Pancreas (tissue), 10 donors: ENCODE measurements at places on chromosomes 13 and 19. TPM values are rescaled to one million over a fixed set of nuclear protein-coding genes. Genes with fewer than 3 reads are reported as not detected.

The IL17D gene
- 0.51 TPM for total RNA-seq

The IGSF23 gene
- 1.3 TPM for total RNA-seq

The TUBA3C gene
- not detected for total RNA-seq

DNA sequence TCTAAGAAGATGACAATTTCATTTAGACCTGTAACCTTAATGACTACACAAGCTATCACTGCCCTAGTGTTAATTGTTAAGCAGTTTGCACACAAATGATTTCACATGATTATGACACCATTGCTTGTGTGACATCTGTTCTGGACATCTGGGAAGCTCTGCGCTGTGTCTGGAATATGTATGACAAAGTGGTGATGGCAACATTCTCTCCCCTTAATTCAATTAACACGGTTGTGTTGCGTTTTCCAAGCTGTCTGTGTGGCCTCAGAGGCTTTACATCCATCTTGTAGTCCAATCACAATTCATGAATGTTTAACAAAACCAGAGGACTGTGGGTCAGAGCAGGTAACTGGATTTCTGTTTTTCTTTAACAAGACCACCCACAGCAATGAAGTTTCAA, 204.4 kb downstream of the COG6 start:
- H3K27ac ChIP-seq: no peak overlapping the region
- no peaks in the 10 kb centered on the region for H3K27me3 ChIP-seq
- no peaks in the 10 kb centered on the region for H3K4me1 ChIP-seq
- H3K36me3 ChIP-seq: no peaks in the 10 kb centered on the region
- H3K4me3 ChIP-seq: no peak overlapping the region

DNA sequence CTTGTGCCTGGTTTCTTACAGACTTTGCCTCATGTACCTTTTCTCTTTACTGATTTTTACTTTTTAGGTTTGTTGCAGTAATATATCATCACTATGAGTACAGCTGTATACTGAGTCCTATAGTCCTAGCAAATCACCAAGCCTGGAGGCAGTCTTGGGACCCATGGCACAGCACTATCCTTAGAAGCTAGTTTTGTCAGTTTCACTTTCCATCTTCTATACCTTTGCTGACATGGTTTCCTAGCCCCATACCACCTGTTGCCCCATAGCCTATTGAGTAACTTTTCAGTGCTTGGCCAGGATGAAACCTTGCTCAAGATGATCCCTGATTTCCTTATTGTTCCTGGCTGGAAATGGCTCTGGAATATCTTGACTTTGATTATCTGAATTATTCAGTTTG, 826.4 kb downstream of the GPC5 start:
- DNase-seq: no peak
- H3K4me1 ChIP-seq: no peaks in the 10 kb centered on the region
- H3K4me3 ChIP-seq: no peak overlapping the region
- no peak overlapping the region for H3K27ac ChIP-seq
- no peaks in the 10 kb centered on the region for H3K27me3 ChIP-seq
- no peaks in the 10 kb centered on the region for H3K36me3 ChIP-seq

The KLF1 gene
- 0.12 TPM for total RNA-seq

The CEACAM4 gene
- 0.51 TPM for total RNA-seq

DNA sequence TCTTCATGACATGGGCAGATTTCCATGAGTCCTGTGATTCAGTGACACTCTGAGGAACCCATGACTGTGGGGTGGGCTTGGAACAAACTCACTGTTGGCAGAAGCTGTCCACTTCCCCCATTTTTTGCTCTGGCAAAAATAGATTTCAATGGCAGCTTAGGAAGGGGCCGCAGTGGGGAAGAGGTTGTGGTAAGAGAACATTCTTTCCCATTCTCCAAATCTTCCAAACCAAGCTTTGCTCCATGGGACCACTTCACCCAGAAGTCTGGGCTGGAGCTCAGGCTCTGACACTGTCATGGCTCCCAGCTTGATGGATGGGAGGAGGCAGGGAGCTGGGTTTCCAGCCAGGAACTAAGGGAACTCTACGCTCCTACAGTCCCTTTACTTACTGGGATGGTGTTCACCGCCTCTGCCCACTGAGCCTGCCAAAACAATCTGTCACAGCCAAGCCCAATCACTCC, 24.9 kb upstream of the MEDAG start:
- no peaks in the 10 kb centered on the region for H3K36me3 ChIP-seq
- no peak overlapping the region for H3K27ac ChIP-seq
- H3K4me1 ChIP-seq: no peaks in the 10 kb centered on the region

The C19orf73 gene
- total RNA-seq: 2.1 TPM

DNA sequence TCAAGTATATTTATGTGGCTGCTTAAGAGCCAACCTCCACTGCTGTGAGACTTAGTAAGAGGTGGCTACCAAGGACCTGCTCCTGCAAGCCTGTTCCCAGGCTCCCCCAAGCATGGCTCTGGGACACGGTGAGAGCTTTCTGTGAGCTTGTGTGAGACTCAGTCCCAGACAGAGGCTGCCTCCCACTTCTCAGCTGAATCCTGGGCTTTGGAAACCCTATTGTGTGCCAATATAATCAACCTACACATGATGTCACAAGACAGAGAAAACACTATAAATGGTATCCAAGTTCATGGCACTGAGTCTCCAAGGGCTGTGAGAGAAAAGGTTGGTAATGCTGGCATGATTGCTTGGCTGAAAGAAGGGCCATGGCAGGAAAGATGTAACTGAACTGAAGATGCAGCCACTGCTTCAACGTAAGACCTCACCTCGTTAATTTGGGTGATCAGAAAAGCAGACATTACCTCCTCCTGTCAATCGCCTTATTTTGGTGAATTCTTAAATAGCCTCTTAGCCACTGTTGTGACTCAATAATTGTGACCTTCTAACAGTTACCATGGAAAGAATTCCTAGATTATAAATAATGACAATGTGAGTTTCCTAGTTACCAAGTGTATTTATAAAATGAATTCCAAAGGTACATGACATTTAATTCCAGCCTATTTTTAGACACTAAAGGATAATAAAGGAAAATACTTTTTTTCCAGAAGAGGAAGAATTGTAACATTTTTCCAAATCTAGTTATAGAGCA, 332.0 kb downstream of the IRS2 start:
- no peaks in the 10 kb centered on the region for H3K27me3 ChIP-seq
- H3K4me1 ChIP-seq: no peaks in the 10 kb centered on the region
- DNase-seq: no peak
- H3K4me3 ChIP-seq: no peak overlapping the region

The TNNT1 gene
- not detected for total RNA-seq

GRCh38 chr13:33487575-33488243, 202.2 kb upstream of the STARD13 start:
- H3K27ac ChIP-seq: no peak overlapping the region
- H3K27me3 ChIP-seq: no peaks in the 10 kb centered on the region
- no peaks in the 10 kb centered on the region for H3K4me1 ChIP-seq
- no peak for DNase-seq
- no peak overlapping the region for H3K4me3 ChIP-seq

- no peaks in the 10 kb centered on the region for H3K4me1 ChIP-seq
- no peak overlapping the region for H3K27ac ChIP-seq
- no peaks in the 10 kb centered on the region for H3K27me3 ChIP-seq
- no peaks in the 10 kb centered on the region for H3K36me3 ChIP-seq
- no peak for DNase-seq
These were observed 32.3 kb upstream of the FGF9 start for GRCh38 chr13:21638319-21639282.

- H3K4me1 ChIP-seq: no peaks in the 10 kb centered on the region
- no peaks in the 10 kb centered on the region for H3K27me3 ChIP-seq
- no peak for DNase-seq
- H3K4me3 ChIP-seq: no peak overlapping the region
- no peaks in the 10 kb centered on the region for H3K36me3 ChIP-seq
These were observed 22.5 kb downstream of the DOT1L start for GRCh38 chr19:2186071-2186846.

The FXYD3 gene
- total RNA-seq: 12.7 TPM

The BORA gene
- 1.9 TPM for total RNA-seq
